ENCODE measurements at places on chromosomes 11 and 22. TPM values are rescaled to one million over a fixed set of nuclear protein-coding genes. Genes with fewer than 3 reads are reported as not detected.

GRCh38 chr11:118290923-118291322, 13.6 kb upstream of the CD3E start:
- H3K4me1 ChIP-seq: no peaks in the 10 kb centered on the region
- peaks cover 16% of the 10 kb centered on the region for H3K27me3 ChIP-seq
- no peak overlapping the region for H3K4me3 ChIP-seq
- H3K27ac ChIP-seq: no peak overlapping the region
- no peak for DNase-seq

- H3K4me3 ChIP-seq: no peak overlapping the region
- H3K27ac ChIP-seq: no peak overlapping the region
- no peaks in the 10 kb centered on the region for H3K27me3 ChIP-seq
- H3K4me1 ChIP-seq: no peaks in the 10 kb centered on the region
Observed at GRCh38 chr11:94066901-94067429, 45.8 kb downstream of the HEPHL1 start.

C11orf42 gene
- total RNA-seq: not detected

DNA sequence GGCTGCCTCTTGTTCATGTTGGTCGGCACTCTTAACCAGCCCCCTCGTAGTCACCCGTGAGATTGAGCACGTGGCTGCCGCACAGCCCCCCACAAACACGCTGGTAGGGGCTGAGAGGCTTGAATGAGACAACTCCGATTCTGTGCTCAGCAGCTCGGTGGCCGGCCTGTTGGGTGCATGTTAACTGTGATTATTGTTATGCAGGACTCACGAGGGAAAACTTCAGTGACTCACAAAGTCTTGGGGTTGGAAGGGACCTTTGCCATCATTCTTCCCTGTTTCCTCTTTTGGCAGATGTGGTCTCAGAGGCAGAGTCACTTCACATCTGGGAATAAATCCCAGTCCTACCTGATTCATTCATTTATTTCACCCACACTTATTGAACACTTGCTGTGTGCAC, 75.2 kb downstream of the ADAMTS15 start:
- DNase-seq: peak; percentile 96
- H3K4me3 ChIP-seq: no peak overlapping the region
- peak overlapping the region; percentile 72 for H3K27ac ChIP-seq

DNA sequence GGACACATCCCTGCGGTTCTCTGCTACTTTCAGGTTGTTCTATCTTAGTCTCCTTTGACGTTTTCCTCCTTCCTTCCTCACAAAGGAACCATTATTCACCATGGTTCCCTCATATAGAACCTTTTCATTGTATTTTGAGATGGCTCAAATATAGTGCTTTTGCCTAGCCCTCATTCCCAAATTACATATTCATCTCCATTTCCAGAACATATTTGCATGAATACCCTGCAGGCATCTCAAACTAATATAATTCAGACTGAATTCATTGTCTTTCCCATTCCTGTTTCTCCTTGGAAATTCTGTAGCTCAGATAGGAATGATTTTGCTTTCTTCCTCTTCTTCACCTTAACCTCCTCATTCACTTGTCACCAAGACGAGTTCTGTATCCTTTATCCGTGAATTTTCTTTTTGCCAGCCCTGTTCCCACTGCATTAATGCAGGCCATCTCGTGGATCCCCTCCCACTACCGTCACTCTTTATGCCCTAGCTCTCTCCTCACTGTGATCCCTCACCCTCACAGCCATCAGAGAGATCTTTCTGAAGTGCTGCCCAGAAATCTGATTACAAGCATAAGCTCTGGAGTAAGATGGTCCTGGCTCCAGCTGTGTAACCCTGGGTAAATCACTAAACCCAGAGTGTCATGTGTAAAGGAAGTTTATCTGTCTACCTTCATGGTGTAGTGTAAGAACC, 23.3 kb downstream of the PIWIL4 start:
- no peak overlapping the region for H3K27ac ChIP-seq
- H3K4me3 ChIP-seq: no peak overlapping the region
- H3K4me1 ChIP-seq: no peaks in the 10 kb centered on the region
- no peaks in the 10 kb centered on the region for H3K36me3 ChIP-seq
- no peaks in the 10 kb centered on the region for H3K27me3 ChIP-seq

- no peaks in the 10 kb centered on the region for H3K27me3 ChIP-seq
- H3K4me1 ChIP-seq: no peaks in the 10 kb centered on the region
- no peak overlapping the region for H3K27ac ChIP-seq
- no peak overlapping the region for H3K4me3 ChIP-seq
- DNase-seq: no peak
Observed at GRCh38 chr22:49090061-49090852, 737.4 kb downstream of the BRD1 start.

RAG1 gene
- 3.2 TPM for total RNA-seq

DNA sequence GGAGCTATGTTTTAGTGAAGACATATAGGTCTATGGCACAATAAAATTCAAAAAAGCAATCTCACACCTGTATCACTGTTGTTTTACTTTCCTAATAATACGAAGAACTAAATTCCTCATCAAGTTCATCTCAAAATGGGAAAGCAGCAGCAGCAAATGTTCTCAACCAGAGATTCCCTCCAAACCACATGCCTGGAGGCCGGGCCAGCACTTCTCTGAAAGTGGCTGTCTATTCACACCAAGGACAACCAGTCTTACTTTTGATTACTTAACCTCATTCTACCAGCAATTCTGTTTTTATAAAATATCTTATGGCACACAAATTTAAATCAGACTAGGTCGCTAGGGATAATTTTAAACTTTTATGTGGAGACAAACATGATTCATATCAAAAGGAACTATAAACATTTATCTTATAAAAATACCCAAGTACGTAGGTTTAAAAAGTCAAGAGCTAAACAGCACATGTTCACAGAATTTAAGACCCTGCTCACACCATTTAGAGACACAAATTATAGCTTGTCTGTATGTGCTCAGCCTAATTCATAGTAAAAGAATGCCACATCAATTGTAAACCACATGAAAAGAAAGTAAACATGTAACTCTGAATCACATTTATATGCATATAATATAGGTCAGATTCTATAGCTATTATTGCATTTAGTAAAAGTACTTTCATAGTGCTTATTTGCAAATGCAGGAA, 46.1 kb downstream of the RRAS2 start:
- no peaks in the 10 kb centered on the region for H3K27me3 ChIP-seq
- peak; percentile 70 for DNase-seq
- H3K27ac ChIP-seq: no peak overlapping the region
- peaks cover 22% of the 10 kb centered on the region for H3K4me1 ChIP-seq

GRCh38 chr11:19714387-19715363, 2.0 kb downstream of the NAV2 start:
- H3K4me3 ChIP-seq: peak overlapping the region; percentile 71
- H3K27me3 ChIP-seq: no peaks in the 10 kb centered on the region
- H3K27ac ChIP-seq: peak overlapping the region; percentile 91

DNA sequence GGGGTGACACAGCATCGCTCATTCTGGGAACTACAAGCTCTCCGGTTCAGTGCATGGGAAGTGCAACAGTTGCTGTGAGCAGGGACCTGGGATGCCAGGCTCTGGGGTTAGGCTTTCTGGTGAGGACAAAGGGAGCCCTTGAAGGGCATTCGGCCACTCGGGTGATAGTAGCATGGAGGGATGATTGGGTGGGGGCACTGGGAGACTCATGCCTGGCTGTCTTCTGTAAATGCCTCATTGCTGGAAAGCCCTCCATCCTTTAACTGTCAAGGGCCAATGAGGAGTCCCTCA, 9.9 kb downstream of the OAF start:
- DNase-seq: no peak
- no peak overlapping the region for H3K27ac ChIP-seq

- peak overlapping the region; percentile 74 for H3K27ac ChIP-seq
- DNase-seq: peak; percentile 87
- no peak overlapping the region for H3K4me3 ChIP-seq
- H3K36me3 ChIP-seq: no peaks in the 10 kb centered on the region
- H3K4me1 ChIP-seq: peaks cover 9% of the 10 kb centered on the region
Observed at GRCh38 chr22:22111267-22111751, 128.7 kb upstream of the TOP3B start.

ART1 gene
- total RNA-seq: not detected

- H3K27ac ChIP-seq: no peak overlapping the region
- DNase-seq: no peak
- H3K4me1 ChIP-seq: no peaks in the 10 kb centered on the region
- H3K36me3 ChIP-seq: no peaks in the 10 kb centered on the region
- no peaks in the 10 kb centered on the region for H3K27me3 ChIP-seq
Observed at GRCh38 chr11:99531468-99531867, 510.7 kb downstream of the CNTN5 start.

C11orf16 gene
- not detected for total RNA-seq

DNA sequence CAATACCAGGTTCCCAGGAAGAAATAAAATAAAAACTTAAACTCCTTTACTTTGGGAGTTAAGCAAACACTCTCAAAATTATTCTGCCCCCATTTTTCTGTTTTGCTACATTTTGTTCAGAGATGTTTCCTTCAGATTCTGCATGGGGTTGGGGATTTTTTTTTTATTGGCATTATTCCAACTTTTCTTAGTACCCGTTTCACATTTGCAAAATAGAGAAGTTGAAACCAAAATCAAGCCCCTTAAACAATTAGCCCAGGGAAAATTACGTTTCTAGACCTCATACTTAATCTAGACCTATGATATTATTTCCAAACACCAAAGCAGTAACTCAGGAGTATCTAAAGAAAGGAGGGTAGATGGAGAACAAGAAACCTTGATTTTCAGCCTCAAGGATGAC, 20.6 kb upstream of the MS4A7 start:
- H3K36me3 ChIP-seq: no peaks in the 10 kb centered on the region
- no peaks in the 10 kb centered on the region for H3K4me1 ChIP-seq
- H3K27ac ChIP-seq: no peak overlapping the region
- no peaks in the 10 kb centered on the region for H3K27me3 ChIP-seq
- H3K4me3 ChIP-seq: no peak overlapping the region

DNA sequence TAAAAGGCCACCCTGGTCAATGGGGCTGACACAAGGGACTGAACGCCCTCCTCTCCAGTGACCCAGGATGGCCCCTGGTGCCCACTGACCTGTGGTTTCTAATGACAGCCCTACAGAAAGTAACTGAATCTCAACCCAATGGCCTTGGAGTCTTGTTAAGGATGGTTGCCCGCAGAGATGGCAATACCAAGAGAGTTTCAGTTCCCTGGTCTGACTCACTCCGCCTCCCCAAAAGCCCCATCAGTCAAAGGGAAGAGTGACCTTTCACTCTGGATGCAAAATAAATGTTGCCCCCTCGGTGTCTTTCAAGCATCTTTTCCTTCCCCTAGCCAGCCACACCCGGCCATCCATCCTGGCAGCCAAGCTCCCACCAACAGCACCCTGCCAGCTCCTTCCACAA, 57.7 kb upstream of the ISX start:
- H3K4me3 ChIP-seq: no peak overlapping the region
- no peaks in the 10 kb centered on the region for H3K36me3 ChIP-seq
- H3K27ac ChIP-seq: no peak overlapping the region

- H3K27me3 ChIP-seq: no peaks in the 10 kb centered on the region
- H3K27ac ChIP-seq: no peak overlapping the region
- H3K36me3 ChIP-seq: peaks cover 6% of the 10 kb centered on the region
- H3K4me3 ChIP-seq: no peak overlapping the region
Observed at GRCh38 chr11:17293311-17293710, 16.8 kb downstream of the NUCB2 start.
